ENCODE measurements at places on chromosomes 3 and 15.

- no peak for DNase-seq
Observed at GRCh38 chr3:46453526-46454208, 11.0 kb downstream of the LTF start.

DNA sequence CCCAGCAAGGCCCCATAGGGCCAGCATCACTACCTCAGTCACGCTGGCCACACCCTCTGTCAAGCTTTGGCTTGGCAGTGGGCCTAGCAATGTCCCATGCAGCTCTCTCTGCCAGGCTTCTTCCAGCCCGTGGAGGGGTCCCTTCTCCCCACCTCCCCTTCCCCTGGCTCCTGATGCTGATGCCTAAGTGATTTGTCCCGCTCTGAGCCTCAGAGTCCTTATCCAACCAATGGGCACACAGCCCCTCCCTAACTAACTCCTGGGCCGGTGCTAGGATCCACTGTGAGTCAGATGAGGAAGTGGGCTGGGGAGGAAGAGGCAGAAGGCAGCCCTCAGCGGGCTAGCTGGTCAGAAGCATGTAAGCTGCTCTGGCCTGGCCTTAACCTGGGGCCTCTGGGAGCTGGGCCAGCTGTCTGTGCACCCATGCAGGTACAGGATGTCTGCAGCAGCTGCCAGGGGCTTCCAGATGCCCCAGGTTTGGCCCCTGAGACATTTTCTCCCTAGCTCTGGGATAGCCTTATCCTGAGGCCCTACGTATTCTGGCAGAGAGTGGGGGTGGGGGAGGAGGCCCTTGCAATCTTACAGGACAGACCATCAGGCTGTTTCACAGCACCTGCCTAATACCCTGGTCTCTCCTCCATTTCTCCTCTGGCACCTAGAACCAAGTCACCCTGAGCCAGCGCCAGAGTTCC lies 740 bp upstream of the ZBTB47 start:
- no peak for DNase-seq

- no peak for DNase-seq
Observed at GRCh38 chr3:131390331-131390730, 8.8 kb downstream of the NUDT16 start.

GRCh38 chr3:41176596-41176995 lies 22.7 kb upstream of the CTNNB1 start:
- DNase-seq, result no peak

GRCh38 chr3:27723815-27724458 lies 1.8 kb upstream of the EOMES start:
- no peak for DNase-seq

DNA sequence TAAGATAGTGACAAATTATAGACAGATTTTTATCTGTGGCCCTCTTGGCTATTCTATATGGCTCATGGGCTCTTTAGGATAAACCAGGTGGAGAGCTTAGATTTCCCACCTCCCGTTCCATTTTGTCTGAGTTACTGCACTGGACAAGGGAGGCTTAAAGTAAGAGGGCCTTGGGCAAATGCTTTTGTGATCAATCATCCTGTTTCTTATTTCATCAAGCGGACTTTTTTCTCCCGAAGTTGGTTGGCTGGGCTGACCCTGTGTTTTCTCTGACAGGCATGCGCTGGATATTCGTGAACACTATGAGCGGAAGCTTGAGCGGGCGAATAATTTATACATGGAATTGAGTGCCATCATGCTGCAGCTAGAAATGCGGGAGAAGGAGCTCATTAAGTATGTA lies 33.4 kb downstream of the TMEM41A start:
- DNase-seq, result no peak

GRCh38 chr3:189103208-189103607 lies 68.6 kb upstream of the TPRG1 start:
- no peak for DNase-seq

- DNase-seq, result peak; percentile 24
Observed at GRCh38 chr15:32029862-32030781, at the start of gene CHRNA7. Gene CHRNA7, plus strand, starts transcription at chr15:32030515. Its CDS starts 80 bp downstream, at chr15:32030595.

DNA sequence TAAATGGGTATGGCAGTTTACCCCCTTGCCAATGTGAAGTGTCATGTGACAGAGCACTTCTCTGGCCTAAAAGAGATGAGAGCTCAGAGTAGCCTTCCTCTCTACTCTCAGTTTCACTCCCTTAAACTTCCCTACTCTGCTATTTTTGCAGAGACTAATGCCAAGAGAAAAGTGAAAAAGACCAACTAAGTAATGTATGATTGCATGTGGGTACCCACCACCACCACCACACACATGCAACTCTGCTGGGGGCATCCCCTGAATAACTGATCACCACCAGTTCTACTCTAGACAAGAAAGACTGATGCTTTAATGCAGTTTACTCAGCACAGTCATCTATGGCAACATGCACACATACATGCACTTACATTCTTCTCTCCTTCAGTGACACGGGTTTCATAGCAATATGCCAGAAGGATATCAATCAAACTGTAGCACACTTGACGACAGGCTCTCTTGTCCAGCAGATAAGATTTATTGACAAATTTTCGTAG lies 31.3 kb downstream of the SHQ1 start:
- DNase-seq, result no peak

GRCh38 chr15:72540606-72541237 lies 66.6 kb downstream of the ARIH1 start:
- no peak for DNase-seq

- no peak for DNase-seq
Observed at GRCh38 chr3:29331456-29332194, 50.8 kb downstream of the RBMS3 start.

DNA sequence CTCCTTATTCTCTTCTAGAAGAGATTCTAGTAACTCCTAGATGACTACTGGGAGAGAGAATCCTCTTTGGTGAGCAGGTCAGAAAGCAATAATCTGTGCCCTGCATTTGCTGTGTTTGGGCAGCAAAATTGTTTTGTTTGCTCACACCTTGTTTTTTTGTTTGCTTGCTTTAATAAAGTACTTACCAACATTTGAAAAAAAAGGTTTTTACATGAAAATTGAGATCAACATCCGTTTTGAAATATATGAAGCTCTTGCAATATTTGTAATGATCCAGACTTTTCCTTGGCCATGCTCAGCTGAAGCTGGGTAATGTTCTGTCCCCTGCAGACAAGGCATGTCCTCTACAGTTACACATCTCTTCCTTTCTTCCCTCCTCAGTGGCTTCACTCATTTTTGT lies 62.2 kb downstream of the DIPK2A start:
- no peak for DNase-seq

GRCh38 chr15:56821721-56822425 lies 88.6 kb upstream of the ZNF280D start:
- peak; percentile 14 for DNase-seq

GRCh38 chr3:171347301-171348039 lies 112.7 kb downstream of the TNIK start:
- DNase-seq, result no peak

DNA sequence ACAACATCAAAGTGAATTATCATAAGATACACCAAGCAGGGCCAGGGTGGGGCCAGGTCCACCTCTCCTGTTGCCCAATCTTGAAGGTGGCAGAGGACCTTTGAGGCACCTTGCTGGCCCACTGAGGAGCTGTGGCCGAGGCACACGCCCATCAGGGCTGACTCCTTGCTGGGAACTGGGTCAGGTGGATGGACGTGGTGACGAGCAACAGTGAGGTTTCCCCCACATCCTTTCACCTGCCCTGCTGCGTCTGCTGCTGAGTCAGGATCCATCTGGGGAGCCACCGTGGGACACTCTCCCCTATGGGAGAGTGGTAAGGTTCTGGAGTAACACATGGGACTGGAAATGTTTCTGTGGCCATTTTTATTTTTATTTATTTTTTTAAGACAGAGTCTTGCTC lies 17.3 kb upstream of the FURIN start:
- DNase-seq, result no peak

DNA sequence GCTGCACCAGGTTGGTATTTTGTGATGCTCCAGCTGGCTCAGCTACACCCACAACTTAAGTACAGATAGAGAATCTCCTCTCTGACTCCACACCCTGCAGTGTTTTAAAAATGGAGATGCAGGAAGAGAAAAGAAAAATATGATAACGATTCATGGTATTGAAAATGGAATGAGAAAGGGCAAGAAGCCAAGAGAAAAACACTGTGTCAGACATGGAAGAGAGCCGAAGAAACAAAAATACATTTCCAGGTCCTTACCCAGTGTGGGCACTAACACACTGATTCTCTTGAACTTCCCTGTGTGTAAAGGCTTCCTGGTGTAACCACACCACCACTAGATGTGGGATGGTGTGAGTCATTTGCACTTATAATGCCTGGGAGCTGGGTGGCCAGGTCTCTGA lies 93.1 kb downstream of the GMPS start:
- DNase-seq, result no peak

GRCh38 chr15:49848282-49848724 lies 227.5 kb downstream of the DTWD1 start:
- DNase-seq, result no peak

DNA sequence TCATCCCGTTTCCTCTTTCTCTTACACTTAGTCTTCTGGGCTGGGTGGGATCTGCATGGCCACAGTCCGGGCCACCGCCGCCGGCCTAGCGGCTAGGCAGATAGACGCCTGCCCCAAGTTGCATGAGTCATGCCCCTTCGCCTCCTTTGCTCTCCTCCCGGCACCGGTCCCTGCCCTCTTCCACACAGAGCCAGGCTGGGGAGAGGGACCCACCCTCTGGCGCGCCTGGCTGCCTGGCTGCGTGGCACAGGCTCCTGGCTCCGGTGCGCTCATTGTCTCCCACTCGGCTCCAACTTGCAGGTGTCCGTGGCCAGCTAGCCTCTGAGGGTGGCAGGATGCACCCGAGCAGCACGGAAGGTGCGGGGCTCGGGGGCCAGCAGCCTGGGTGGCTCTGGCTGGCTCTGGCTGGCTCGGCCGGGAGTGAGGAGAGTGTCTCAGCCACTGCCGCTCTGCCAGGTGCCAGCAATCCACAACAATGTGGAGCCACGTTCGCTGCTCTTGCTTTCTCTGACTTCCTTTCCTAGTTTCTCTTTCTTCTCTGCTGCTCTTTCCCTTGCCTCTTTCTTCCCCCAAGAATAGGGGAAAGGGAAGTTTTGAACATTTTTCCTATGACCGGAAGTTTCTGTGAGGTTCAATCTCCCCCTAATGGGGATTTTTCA lies 22.4 kb upstream of the MTHFS start:
- DNase-seq, result no peak

DNA sequence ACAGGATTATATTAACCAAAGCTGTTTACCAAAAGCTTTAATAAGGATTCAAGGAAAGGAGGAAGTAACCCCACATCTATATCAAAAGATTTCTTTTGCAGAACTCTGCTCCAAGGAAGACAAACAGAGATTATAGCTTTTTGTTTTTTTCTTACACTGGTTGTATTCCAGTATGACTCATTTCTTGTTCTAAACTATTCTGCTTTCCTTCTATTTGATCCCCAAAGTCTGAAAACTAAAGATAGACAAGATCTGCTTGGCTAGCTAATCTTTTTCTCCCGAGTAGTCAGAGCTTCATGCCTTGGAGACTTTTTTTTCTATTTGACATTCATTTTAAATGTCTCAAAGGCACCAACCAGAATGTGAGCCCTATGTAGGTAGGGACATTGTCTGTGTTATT lies 36.8 kb upstream of the FRMD5 start:
- DNase-seq, result no peak

DNA sequence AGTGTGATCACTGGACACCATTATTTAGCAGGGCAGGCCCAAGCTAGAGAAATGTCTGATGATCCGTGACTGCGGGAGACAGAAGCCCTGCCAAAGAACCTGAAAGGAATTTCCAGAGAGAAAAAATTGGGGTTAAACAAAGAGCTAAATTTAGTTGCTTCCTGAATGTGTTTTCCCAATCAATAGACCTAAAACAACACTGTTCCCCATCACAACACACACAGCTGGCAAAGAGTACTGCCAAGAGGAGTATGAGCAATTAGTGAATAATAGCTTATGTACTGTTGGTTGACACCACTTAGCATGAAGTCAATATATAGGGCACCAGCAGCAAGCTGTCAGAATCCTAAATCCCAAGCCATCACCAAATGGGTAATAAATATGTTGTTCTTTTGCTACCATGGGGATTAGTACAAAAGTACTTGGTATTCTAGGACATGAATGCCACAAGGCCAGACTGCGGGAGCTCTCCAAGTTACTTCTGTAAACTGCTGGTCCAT lies 35.7 kb downstream of the CLK3 start:
- peak; percentile 88 for DNase-seq

DNA sequence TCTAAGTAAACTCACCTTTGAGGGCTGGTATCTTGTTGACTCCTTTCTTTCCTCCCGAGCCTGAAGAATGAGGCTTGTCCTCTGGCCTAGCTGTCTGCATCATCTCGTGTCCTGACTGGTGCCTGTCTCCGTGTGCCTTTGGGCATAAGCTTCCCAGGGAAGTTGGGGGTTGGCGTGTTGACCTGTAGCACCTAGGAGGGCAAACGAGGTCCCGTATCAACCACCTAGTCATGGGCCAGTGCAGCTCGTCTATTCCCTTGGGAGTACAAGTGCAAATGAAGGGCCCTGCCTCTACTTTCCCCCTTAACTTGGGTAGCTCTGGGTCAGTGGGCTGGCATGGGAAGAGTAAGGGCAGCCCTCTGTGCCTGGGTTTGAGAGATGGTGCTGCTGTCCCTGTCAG lies 8.7 kb downstream of the TEX264 start:
- no peak for DNase-seq
